ENCODE measurements at places on chromosomes 13 and 19.
A peak's percentile ranks its signal among the peaks of the same experiment; 100 is the strongest.

DNA sequence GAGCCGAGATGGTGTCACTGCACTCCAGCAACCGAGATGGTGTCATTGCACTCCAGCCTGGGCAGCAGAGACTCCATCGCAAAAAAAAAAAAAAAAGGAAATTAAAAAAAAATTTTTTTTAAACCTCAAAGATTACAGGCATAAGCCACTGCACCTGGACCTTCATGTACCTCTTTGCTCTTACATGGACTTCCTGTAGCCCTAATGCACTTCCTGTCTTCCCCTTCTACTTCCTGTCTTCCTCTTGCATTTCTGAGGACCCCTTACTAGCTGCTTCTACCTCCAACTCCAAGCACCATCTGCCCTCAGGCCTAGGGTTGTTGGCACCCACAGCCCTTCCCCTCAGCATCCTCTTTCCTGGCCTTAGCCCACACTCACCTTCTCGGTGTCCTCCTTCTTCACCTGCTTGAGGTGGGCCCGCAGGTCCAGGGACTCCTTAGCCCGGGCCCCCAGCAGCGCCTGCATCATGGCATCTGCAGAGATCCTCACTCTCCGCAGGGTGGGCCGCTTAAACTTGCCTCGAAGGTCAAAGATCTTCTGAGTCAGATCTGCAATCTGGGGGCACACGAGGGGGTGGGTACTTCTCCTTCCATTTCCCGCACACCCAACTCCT lies 3.8 kb downstream of the TNNI3 start:
- DNase-seq: no peak

DNA sequence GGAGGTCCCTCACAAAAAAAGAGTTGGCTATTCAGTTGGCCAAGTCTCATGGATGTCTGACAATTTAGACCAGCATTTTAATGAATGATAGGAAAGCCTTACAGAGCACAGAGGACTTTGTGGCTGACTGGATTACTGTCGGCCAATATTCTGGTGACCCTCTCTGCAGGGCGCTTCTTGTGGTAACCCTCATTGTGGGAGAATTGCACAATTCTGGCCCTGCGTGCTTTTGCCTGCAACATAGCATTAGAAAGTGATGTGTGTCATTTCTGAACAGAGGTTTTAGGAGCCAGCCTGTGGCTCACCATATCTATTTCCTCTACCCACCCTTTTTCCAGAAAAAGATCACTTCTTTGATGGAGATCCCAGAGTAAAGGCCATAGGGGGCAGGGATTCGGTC lies 71.4 kb downstream of the EFNB2 start:
- peak; percentile 96 for DNase-seq

DNA sequence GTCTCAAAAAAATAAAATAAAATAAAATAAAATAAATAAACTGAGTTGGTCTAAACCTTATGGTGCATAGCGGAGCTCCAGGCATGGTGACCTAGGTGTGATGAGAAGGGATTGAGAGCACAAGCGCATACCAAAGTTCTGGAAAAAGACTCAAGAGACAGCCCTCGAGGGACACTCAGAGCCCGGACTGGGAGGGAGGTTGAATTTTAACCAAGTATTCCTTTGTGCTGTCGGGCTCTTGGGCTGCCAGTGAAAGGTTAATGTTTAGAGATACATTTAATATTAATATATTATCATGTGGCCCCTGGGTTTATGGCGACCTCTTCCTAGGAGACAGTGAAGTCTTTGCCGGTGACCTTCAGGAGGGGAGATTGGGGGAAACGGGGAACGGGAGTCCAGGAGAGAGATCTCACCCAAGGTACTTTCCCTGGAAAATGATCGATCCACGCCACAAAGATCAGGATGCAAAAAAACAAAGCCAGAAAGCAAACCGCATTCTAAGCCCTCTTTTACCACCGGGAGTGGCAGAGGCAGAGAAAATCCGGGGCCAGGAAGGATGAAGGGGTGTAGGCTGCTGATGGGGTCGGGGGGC lies 1.6 kb downstream of the FUT6 start:
- DNase-seq: no peak

- DNase-seq: peak; percentile 40
Measured at GRCh38 chr13:97212601-97213040, 9.5 kb upstream of the MBNL2 start.

DNA sequence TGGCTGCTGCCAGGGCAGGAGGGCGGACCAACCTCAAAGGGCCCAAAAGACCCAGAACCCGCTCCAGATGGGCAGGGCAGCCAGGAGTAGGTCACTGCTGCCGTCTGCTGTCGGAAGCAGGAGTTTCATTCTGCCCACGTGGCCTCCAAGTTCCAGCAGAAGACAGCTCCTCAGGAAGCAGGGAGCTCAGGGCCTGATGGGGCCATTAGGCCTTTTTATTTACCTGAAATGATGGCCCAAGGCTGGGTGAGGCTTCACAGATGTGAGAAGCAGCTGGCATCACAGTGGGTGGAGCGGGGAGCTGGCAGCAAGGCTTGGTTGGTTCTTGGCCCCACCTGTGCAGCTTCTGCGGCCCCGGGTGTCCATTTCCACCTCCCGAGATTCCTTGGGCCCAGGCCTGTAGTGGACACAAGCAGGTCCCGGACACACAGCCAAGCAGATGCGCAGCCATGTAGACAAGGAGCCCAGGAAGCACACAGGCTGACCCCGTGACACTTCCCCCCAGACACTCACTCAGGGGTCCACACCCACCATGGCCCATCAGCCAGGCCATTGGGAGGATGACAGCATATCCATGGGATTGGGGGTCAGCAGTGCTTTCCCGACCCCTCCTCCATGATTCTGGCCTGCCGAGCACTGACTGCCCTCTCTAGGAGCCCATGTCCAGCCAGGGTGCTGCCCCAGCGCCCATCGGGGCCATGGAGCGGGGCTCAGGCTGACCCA lies 26.4 kb downstream of the C13orf46 start:
- DNase-seq: no peak

DNA sequence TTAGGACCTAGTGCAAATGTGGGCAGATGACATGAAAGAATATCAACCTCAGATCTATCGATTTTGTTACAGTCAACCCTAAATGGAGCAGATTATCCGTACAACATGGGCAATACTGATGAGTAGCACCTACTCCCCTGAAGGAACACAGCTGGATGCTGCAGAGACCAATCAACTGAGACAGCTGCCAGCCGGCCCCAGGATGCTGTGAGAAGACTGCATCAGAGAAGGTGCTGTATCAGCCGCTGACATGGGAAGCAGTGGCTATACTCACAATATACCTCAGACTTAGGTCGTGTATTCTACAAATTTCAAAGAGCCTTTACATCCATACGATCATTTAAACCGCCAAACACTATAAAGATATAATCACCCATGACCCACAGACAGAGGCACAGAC lies 95.9 kb upstream of the FNDC3A start:
- DNase-seq: no peak

DNA sequence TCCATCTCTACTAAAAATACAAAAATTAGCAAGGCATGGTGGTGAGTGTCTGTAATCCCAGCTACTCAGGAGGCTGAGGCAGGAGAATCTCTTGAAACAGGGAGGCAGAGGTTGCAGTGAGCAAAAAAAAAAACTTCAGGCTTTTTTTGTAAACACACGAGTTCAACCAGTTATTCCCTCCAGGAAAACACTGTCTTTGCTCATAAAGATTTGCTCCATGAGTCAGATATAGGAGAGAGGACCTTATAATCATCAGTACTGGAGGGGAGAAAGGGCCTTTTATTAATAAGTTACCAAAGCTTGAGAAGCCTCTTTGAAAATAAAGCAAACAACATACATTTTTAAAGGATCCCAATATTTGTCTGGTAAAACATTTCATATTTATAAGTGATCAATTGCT lies 110.7 kb downstream of the EFNB2 start:
- DNase-seq: no peak

GRCh38 chr19:8449830-8450229 lies 5.1 kb downstream of the HNRNPM start:
- peak; percentile 43 for DNase-seq

DNA sequence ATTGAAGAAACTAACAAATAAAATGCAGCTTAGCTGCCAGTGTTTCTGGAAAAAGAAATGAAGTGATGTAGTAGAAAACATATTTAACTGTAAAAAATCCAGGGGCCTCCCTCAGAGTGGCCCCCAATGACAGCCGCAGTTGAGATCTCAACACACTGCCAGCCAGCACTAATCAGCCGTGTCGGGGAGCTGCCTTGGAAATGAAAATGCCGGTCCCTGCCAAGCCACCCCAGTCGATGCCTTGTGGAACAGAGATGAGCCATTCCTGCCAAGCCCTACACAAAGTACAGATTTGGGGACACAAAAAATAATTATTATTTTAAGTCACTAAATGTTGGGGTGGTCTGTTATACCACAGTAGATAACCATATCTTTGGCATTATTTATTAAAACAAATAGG lies 1342.4 kb downstream of the EFNB2 start:
- DNase-seq: no peak

- DNase-seq: no peak
Measured at GRCh38 chr13:65913173-65913572, 1317.0 kb downstream of the PCDH9 start.

All from NB4 (cell line).